ENCODE measurements at places on chromosomes 1 and 21.

- DNase-seq = peak; percentile 14
These were observed 35.9 kb upstream of the NID1 start for GRCh38 chr1:236100799-236101198.

DNA sequence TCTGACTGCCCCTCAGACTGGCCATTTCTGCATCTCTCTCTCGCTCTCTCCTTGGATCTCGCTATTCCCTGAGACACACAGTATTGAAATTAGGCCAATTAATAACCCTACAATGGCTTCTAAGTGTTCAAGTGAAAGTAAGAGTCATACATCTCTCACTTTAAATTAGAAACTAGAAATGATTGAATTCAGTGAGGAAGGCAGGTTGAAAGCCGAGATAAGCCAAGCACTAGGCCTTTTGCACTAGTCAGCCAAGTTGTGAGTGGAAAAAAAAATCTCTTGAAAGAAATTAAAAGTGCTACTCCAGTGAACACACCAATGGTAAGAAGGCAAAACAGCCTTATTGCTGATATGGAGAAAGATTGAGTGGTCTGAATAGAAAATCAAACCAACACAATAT, 51.2 kb downstream of the SLC9C2 start:
- no peak for DNase-seq

- DNase-seq = no peak
These were observed 45.7 kb downstream of the CRB1 start for GRCh38 chr1:197313713-197314112.

- no peak for DNase-seq
These were observed 25.6 kb upstream of the KCNQ4 start for GRCh38 chr1:40758004-40758403.

DNA sequence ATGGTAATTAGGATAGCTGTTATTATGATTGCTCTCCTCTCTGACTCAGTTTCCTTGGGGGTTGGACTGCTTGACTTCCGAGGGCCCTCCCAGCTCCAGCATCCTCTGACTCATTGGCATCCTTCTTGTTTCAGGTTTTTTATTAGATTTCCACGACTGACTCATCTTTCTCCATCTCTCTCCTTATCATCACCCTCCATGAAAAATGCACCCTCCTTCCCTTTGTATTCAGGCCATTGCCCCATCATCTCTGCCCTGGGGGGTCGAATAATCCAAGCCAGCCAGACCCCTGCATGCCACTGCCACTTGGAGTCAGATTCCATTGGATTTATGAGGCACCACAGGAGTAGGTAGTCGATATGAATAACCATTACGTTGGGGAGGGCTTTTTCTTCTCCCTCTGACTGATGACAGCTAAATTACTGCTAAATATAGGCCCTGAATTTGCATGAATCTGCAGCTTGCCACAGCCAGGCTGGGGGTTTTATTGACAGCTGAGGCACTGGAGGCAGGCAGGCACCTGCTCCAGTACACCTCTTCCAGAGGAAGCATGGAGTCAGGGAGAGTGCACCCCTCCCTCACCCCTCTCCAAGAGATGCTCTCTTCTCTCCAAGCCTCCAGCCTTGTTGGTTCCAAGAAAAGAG, 91.7 kb downstream of the C1orf94 start:
- DNase-seq = no peak

DNA sequence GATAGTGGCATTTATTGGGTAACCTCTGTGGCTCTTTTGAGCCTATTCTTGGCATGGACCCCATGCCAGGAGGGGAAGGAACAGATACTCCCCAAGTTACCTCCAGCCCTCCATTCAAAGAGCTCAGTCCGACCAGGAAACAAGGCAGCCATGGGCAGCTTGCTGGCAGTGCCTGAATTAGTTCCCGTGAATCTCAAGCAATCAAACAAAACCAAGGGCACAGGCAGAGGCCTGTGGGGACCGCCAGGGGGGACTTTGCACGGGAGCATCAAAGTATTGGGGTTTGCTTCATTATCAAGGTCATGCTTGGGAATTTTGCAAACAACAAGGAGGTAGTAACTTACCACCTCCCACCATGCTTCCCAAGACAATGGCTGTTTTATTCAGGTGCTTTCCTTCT, 81.2 kb upstream of the IFFO2 start:
- no peak for DNase-seq

GRCh38 chr1:7025013-7025412, 239.8 kb downstream of the CAMTA1 start:
- no peak for DNase-seq

- no peak for DNase-seq
These were observed 91.3 kb upstream of the COA6 start for GRCh38 chr1:234281826-234282489.

GRCh38 chr1:33331444-33332356, 10.8 kb upstream of the A3GALT2 start:
- DNase-seq = no peak

GRCh38 chr1:76351655-76352054, 277.1 kb downstream of the ST6GALNAC3 start:
- no peak for DNase-seq

DNA sequence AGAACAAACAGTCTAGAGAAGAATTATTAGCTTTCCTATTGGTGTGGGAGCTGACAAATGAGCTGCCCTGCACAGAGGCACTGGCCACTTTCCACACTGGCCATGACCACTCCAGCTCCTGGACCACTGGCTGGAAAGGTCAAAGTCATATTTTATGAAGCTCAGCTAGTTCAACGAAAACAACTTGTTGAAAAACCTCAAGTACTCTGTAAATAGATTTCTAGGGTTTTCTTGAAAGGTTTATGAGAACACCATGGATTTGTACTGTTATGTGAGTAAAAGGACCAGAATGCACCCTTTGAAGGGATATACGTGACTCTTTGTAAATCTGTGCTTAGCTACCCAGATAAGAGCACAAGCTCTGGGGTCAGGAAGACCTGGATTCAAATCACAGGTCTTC, 54.5 kb upstream of the FGGY start:
- DNase-seq = no peak

DNA sequence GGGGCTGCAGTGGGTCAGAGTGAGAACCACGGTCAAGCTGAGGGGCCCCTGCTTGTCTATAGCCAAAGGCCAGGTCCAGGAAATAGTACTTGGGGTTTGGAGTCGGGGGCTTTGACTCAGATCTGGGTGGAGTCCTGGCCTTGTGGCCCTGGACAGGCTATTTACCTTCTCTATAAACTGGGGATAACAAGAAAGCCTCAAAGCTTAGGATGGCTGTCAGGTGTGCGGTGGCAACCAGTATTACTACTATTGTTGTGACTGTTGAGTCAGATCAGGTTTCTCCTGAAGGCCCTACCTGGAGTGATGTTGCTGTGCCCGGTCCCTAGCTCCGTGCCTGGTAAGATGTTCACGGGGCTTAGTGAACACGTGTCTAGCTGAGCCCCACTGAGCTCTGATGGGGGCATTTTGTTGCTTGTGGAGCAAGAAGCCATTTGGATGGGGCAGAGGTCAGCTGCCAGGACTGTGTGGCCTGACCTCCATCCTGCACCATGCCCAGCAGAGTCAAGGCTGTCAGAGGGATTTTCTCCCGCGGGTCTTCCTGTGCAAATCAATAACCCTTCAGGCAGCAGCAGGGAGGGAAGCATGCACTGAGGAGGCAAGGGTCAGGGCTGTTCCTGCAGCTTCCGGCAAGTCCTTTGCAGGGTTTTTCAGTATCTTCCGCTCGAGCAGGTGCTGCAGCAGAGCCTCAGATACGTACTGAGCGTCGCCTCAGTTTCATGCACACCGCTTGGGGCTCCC, 170.3 kb downstream of the CAMTA1 start:
- no peak for DNase-seq

GRCh38 chr1:212142883-212143530, 107.5 kb downstream of the DTL start:
- no peak for DNase-seq
